ENCODE measurements at places on chromosomes 6 and 20.

GRCh38 chr6:158476389-158476788, 83.5 kb upstream of the TMEM181 start:
- DNase-seq: peak; percentile 45

DNA sequence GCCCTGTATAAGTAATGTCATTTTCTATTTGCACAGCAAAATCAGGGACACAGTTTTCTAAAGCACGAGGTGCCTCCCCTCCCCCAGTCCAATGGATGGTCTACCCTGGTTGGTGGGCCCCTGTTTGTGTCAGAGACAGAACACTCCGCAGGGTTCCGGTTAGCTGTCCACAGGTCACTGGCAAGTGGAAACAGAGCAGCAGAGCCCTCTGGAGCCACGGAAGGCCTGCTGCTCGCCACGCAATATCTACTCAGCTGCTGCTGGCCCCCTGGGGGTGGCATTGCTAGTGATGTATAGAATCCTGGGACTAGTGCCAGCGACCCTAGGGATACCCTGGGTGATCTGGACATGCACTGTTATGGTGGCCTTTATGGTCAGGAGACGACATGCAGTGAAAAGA, 50.4 kb downstream of the RIN2 start:
- no peak for DNase-seq

GRCh38 chr20:14888134-14888533, 550.7 kb upstream of the FLRT3 start:
- no peak for DNase-seq

- peak; percentile 57 for DNase-seq
Observed at GRCh38 chr20:35269055-35269781, 8.7 kb downstream of the MMP24OS start.

DNA sequence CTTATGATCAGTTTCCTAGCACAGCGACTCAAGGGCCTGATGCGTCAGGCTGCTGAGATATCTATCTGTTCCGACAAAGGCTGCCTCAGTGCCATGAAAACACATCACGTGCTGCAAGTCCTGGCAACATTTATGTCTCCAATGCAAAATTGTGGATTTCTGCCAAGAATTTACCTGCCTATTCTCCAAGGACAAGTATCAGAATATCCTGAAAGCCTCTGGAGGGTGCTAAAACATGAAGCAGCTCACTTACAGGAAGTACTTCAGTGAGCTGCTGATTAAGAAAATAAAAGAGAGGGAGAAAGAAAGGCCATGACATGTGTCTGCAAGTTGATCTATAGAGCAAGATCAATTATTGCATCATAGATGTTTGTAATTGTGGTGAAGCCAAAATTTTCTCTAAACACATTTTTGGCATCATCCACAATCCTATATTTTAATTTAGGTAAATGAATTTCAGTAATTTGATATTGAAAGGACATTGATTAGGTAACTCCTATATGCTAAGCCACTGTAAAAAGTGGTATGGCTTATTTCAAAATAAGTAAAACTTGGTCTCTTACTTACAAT, 25.8 kb upstream of the TPBG start:
- DNase-seq: peak; percentile 100

- DNase-seq: no peak
Observed at GRCh38 chr20:41619360-41620100, 1.4 kb upstream of the CHD6 start.

DNA sequence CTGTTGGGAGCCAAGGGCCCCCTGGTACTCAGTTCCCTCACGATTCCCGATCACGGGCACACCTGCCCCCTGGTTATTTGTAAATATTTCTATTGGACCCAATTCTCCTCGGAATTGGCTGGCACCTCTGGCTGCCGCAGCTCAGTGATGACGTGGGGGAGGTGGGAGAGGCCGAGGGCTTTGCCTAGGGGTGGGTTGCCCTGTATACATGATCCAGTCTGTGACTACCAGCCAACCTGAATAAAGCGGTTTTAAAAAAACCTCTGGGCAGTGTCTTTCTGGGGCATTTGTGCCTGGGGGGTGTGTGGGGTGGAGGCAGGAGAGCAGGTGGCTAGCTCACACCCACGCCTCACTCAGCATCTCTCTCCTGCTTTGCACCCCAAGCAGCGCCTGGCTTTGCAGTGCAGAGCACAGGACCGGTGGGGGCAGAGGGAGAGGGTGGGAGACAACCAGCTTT, 42.2 kb downstream of the VSTM2L start:
- no peak for DNase-seq

GRCh38 chr20:40943591-40943990, 85.0 kb upstream of the TOP1 start:
- no peak for DNase-seq

DNA sequence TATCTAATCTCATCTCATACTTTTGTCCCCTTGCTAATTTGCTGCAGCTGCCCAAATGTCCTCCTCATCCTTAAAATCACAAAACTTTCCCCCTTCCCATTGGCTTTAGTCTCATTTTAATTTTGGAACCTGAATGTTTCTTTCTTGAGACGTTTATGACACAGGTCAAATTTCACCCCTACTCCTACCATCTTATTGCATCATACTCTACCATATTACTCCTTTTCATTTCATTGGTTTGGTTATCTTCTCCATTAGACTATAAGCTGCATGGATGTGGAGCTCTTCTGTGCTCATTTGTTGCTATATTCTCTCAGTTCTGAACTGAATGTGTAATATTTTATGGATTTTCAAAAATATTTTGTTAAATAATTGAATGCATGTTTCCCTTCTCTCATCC, 688.6 kb downstream of the CBLN4 start:
- no peak for DNase-seq

- no peak for DNase-seq
Observed at GRCh38 chr6:111537528-111537920, 54.5 kb upstream of the REV3L start.

GRCh38 chr20:43151901-43152300, 37.8 kb downstream of the PTPRT start:
- no peak for DNase-seq

- no peak for DNase-seq
Observed at GRCh38 chr6:119193707-119194106, 115.2 kb upstream of the FAM184A start.

- DNase-seq: no peak
Observed at GRCh38 chr6:31702405-31702818, 712 bp downstream of the ABHD16A start.

GRCh38 chr20:25353747-25354705, 36.6 kb downstream of the ABHD12 start:
- no peak for DNase-seq

- no peak for DNase-seq
Observed at GRCh38 chr6:89007209-89008000, 44.0 kb upstream of the RNGTT start.

GRCh38 chr6:36727505-36728021, 29.9 kb downstream of the RAB44 start:
- DNase-seq: peak; percentile 89

DNA sequence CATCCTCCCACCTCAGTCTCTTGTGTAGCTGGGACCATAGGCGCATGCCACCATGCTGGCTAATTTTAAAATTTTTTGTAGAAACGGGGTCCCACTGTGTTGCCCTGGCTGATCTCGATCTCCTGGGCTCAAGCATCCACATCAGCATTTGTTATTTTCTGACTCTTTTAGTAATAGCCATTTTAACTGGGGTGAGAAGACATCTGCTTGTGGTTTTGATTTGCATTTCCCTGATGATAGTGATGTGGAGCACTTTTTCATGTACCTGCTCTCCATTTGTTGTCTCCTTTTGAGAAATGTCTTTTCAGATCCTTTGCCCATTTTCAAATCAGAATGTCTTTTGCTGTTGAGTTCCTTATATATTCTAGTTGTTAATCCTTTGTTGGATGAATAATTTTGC, 22.2 kb upstream of the TULP4 start:
- no peak for DNase-seq

GRCh38 chr6:133236932-133237331, 4.2 kb upstream of the EYA4 start:
- DNase-seq: no peak

DNA sequence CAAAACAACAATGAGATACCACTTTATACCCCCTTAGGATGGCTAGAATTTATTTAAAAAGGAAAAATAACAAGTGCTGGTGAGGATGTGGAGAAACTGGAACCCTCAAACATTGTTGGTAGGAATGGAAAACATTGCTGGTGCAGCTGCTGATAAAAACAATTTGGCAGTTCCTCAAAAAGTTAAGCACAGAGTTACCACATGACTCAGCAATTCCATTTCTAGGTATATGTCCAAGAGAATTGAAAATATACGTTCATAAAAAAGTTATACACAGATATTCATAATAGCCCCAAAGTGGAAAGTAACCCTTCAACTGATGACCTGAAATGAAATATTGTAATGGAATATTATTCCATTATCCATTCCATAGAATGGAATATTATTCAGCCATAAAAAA, 55.0 kb downstream of the CD83 start:
- no peak for DNase-seq

DNA sequence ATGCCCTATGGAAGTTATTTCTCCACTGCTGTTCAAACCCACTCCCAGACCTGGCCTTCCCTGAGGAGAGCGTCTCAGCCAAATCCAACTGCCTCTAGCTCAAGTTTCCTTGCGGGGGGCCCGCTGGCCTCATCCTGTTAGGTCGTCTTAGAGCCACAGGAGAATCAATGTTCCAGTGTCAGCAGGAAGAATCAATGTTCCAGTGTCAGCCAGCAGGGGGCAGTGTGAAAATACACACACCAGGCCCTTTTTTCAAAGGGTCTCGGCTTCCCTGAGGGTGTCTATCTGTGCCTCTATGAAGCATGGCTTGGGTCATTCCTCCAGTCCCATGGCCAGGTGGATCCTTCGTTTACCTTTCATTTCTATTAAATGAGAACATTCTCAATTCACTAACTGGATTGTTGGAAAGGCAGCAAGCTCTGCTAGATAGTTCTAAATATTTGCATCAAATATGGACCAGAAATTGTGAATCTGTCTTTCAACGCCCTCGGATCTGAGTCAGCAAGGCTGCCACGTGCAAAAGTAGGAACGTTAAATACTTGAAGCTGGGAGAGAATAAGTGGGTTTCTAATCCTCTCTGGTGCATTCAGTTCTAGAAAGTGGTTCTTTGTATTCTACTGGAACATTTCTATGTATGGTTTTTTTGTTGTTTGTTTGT, 19.2 kb downstream of the PRND start:
- no peak for DNase-seq

DNA sequence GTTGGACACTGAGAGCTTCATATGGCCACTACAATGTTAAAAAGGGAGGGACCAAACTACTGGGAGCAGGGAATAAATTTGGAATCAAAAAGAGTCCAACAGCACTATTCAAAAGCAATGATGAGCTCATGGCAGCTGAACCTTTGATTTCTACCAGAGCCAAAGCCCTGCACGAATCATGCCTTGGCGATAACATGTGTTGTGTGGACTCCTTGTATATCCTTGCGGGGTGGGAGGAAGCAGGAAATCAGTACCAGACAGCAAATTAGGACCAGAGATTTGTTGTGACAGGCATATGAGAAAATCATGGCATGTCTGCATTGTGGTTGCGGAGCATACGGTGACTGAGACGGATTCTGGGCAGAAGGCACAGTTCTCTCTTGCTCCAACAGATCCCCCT, 85.6 kb upstream of the EMILIN3 start:
- DNase-seq: no peak

GRCh38 chr6:117506907-117507306, 24.4 kb downstream of the DCBLD1 start:
- DNase-seq: no peak

Data from NCI-H2029 (cell line).